Activated CD4-positive, alpha-beta T cell treated with anti-CD3 and anti-CD28 coated beads for 24 hours (primary cell): ENCODE measurements at places on chromosomes 13 and 19.
A peak's percentile ranks its signal among the peaks of the same experiment; 100 is the strongest.

GRCh38 chr13:110289174-110289573, 17.8 kb downstream of the COL4A1 start:
- DNase-seq, result no peak

DNA sequence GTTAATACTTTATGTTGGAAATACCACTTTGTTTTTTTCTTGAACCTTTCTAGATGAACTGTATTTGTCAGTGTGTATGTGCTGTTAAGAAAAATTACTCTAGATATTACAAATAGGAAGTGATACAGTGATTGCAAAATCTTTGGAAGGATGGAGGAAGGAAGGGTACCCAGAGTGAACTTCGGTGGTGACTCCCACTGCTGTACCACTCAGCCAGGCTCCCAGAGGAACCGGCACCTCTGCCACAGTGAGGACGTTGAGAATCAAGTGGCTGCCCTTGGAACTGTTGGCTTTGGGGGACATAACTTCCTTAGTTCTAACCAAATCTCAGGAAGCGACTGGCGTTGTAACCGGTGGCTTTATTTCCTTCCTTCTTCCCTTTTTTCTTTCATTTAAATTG, 184.7 kb downstream of the PCCA start:
- DNase-seq, result no peak

DNA sequence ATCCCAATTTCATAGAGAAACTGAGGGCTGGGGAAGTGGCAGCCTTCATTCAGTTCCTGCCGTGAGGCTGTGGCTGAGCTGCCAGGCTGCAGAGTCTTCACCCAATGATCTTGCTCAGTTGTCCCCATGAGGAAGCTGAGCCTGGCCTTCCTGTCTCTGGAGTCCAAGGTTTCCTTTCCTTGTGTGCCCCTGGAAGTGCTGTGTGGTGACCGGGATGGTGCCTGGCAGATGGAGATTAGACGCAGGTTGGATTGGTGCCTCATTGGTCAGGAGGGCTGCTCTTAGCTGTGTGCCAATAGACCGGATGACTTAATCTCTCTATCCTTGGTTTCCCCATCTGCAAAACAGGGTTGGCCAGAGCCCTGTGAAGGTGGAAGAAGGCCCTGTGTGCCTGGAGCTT, 24.6 kb downstream of the DNM2 start:
- no peak for DNase-seq

DNA sequence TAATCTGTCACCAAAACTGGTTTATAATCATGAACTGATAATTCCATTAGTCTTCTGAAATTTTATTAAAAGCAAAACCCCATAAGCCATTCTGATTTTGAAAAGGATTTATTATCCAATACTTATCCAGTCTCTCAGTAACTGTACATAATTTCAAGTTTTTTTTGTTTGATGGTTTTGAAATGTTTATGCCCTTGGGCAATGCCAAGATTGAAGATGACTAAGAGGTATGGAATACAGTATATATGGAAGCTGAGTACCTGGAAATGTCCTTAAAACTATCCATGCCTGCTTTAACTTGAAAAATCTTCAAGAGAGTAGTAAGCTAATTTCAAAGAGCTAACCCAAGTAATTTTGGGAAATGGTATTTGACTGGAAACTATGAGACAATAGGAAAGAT, 1.8 kb upstream of the NEK5 start:
- no peak for DNase-seq

DNA sequence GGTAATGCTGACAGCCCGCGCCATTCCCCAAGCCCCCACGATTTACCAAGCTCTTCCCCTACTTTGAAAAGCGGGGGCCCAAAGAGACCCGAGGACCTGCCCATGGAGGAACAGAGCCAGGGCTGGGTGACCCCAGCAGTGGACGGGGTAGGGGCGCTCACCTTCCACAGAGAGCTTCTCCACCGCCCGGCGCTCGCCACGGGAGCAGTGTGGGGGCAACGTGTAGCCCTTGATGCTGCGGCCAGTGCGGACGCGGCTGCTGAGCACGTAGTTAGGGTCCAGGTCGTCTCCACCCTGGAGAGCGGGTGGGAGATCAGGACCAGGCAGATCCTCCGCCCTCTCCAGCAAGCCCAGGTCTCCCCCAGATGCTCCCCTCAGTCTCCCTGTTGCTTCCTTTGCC, 7.4 kb downstream of the CKM start:
- no peak for DNase-seq

DNA sequence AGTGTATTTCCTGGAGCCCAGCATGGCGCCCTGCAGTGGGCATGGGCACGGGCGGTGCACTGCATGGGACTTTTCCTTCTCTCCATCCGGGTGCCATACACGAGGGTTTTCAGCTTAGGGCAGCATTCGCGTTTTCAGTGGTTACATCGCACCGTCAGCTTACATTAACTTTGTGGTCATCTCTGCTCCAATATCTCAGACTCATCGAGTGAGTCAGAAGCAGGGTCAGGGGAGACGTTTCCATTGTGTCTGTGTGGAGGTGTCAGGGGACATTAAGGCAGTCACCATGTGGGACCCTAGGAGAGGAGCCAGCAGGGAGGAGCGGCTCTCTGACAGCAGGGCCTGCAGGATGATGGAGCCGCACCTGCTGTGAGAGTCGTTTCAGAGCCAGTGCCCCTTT, 541.0 kb downstream of the FGF9 start:
- DNase-seq, result no peak

DNA sequence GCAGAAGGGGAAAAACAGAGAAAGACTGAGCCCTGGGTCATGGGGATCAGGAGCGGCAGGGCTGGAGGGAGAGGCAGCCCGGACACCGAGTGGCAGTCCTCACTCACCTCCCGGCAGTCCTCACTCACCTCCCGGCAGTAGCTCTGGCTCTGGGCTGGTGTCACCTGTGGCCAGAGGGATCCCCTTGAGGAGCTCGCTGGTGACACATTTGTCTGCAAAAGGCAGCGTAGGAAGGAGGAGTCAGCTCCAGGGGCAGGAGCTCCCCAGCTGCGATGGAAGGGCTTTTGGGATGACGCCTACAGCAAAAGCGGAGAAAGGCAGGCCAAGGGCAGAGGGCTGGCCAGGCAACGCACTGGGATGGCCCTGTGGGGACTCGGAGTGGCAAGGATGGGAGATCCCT, 739 bp downstream of the EIF3G start:
- no peak for DNase-seq

DNA sequence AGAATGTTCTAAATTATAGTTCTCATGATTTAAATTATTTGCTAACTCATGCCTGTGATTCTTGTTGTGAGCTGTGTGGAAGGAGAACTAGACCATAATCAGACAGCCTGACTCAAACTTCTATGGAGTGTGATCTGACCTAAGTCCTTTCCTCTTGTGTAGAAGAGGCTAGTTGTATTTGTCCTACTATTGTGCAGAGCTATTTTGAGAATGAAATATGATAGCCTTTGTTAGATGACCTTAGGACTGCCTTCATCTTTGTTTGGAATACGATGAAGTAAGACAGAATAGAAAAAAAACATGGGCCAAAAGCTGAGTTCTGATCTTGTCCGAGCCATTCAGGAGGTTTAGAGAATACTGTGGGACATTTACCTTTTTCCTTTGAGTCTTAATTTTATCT, 119.4 kb downstream of the STOML3 start:
- DNase-seq, result no peak

GRCh38 chr19:811506-812048, 10.2 kb downstream of the PLPPR3 start:
- DNase-seq, result no peak

- DNase-seq, result no peak
Observed at GRCh38 chr19:6278740-6279619, 795 bp downstream of the MLLT1 start.

GRCh38 chr19:4776436-4777211, 14.9 kb upstream of the FEM1A start:
- no peak for DNase-seq

- peak; percentile 48 for DNase-seq
Observed at GRCh38 chr19:1001538-1002166, 1.4 kb downstream of the GRIN3B start.

GRCh38 chr19:56103027-56103614, 18.0 kb downstream of the ZNF787 start:
- no peak for DNase-seq

- DNase-seq, result no peak
Observed at GRCh38 chr13:28338006-28338574, 156.8 kb downstream of the FLT1 start.

- DNase-seq, result no peak
Observed at GRCh38 chr13:71820699-71821098, 46.3 kb downstream of the DACH1 start.

GRCh38 chr13:109157275-109157674, 527.9 kb downstream of the MYO16 start:
- no peak for DNase-seq

- no peak for DNase-seq
Observed at GRCh38 chr19:53388168-53388567, 6.8 kb upstream of the ZNF765 start.

DNA sequence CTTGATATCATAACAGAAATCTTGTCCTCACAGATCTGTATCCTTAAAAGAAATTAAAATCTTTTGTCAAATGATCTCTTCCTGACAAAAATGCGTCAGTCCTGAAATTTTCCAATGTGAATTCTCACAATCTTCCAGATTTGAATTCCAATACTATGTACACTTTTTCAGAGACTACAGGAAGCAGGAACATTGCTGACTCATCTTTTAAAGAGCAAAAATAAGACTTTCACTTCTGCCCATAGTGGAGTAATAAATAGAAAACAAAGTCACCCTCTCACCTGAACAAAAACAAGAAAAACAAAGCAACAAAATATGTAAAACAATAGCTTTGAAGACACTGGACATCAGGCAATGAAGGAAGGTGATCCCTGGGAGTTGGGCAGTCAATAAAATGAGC, 167.0 kb upstream of the IPO5 start:
- DNase-seq, result no peak

DNA sequence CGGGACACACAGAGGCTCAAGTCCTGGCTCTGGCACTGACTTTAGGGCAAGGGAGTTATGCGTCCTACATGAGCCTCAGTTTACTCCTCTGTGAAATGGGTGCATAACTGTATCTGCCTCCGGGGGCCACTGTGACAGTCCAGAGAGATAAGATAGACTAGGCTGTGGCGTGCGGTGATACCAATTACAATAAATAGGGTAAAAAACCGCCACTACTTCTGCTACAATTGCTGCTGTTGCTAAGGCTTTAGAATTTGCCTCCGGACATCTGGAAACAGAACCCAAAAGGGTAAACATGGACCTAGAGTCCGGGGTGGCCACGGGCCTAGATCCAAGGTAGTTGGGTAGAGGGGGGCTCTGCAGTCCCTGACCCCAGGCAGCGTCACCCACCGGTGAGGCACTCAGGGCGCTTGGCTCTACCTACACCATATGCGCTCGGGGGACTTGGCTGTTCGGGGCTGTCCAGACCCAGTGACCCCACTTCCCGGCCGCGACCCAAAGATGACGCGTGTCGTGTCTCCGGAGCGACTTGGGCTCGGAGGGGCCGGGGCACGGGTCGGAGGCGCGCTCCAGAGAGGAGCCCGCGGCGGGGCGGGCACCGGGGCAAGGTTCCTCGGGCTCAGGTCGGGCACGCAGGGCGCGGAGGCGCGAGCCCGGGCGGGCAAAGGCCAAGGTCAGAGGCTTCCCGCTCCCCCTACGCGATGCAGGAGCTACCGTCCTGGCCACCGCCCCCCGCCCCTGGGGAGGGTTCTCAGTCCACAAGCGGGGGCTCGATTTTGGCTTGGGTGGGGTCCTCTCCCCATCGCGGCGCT, 1.1 kb downstream of the INSR start:
- DNase-seq, result no peak

DNA sequence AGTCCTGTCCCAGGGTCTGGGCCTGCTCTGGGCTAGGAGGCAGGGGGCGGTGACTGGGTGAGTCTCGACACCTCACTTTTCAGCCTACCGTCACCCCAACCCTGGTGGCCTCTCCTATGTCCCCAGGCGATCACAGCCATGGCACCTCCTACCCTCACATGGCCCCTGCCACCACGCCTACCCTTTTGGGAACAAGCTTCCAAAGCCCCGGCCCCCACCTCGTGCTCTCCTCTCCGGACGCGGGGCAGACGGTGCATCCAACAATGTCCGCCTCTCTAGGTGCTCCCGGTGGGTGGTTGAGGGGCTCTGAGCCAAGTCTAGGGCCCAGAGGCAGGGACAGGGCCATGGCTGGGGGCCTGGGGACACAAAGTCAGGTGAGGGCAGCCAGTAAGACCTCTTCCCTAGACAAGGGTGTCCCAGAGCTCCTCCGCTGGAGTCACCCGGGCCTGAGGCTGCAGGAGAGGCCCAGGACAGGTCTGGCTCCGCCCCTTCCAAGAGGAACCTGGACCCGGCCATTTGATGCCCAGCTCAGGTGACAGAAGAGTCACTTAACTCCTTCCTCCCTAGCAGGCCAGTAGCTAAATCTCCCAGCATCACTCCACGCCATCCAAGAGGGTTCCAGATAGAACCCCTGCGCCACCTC, at the start of gene SYNE4:
TSS of gene SYNE4 (minus strand) at position 478 of the 643 bp plus-strand sequence. CDS start at position 346, 132 bp downstream.
- DNase-seq, result no peak

DNA sequence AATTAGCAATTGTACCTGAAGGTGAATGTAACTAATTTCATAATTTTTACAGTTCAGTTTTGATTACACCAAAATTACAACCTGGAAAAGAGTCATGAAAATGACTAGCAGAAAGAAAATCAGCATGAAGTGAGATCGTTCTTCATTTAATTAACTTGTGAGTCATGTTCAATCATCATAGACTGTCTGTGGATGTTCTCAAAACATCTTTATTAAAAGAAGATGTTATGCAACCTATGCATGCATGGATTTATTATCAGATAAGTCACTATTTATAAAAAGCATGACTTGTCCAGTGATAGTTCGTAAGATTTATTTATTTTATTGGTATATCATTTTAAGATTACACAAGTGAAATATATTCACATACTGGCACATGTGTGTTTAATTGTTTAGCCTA, 245.9 kb downstream of the ITGBL1 start:
- DNase-seq, result no peak

GRCh38 chr13:40547591-40548315, 118.7 kb downstream of the FOXO1 start:
- no peak for DNase-seq

DNA sequence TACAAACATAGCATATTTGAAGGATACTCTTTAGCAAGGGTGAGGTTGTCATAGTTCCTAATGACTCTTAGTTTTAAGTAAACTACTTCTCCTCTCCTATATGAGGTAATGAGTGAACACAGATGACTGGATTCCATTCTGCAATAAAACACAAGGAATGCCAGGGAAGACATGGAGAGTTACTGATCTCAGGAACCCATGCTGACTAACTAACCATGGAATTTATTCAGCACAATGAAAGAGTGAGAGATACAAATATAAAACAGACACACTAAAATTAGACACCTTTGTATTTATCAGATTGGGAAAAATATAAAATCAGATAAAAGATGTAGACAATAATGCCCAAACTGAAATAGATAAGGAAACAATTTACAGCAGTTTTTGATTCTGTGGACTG, 1525.9 kb upstream of the SLC10A2 start:
- DNase-seq, result no peak
